ENCODE measurements at places on chromosomes 6 and 20.

DNA sequence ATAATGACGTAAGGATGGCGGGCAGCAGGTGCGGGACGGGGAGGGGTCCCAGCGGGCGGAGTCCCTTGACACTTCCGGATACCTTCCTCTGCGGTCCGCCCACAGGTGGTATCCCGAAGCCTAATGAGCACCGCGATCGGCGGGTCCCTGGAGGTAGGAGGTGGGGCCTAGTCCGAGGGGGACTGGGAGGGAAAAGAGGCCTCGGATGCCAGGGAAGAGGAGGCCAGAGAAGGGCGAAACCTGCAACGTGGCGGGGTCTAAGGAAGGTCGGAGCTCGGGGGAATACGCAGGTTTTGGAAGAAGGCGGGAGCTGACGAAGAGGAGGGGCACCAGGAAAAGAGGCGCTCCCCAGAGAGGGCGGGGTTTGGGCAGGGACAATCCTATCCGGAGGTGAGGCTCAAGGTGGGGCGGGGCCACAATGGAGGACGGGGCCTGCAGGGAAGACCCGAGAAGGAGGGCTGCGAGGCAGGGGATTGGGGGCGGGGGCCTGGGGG, 3.7 kb downstream of the PRSS16 start:
- peak; percentile 86 for DNase-seq

GRCh38 chr6:13411484-13411883, 75.9 kb downstream of the GFOD1 start:
- no peak for DNase-seq

DNA sequence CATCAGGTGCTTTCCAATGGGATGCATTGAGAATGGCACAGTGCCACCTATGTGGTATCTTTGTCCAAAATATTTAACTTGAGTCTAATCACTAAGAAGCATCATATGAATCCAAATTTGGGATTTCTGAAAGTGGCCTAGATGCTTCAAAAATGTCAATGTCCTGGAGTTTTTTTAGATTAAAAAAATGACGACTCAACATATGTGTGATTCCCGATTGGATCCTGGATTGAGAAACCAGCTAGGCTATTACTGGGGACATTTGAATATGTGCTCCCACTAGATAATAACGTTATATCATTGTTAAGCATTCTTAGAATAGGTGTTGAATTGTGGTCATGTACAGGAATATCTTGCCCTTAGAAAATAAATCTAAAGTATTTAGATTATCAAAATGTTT, 189.2 kb downstream of the TBXT start:
- no peak for DNase-seq

DNA sequence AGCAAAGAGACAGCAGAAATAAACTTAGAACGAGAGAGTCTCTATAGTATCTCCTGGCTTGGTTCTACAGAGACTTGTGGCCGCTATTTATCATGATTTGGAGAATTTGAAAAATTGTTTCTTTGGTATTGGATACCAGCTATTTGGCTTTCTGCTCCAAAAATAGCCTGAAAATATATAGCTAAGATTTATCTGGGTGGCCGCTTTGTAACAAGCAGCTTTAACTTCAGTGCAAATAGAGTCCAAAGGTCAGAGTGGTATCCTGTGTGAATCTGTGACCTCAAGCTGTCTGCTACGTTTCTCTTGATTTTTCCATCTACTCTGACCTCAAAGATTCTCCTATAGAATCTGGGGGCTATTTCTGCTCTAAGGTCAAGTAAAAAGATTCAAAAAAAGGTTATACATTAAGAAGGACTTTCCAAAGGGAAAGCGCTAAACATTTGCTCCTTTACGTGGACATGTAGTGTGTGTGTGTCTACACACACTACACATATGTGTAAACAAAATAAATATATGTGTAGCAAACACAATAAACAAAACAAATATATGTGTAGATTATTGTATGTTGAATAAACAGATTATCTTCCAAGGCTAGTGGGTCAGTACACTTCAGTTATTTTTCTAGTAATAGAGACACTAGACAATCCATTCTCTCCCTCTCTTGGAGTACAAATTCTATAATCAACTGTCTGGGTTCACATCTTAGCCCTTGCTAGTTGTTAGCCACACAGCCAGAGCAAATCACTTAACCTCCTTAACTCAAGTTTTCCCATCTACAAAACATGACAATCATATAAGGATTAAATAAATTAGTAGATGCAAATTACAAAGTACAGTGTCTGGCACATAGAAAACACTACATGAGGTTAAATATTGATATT, 40.8 kb downstream of the CHD6 start:
- DNase-seq, result no peak

DNA sequence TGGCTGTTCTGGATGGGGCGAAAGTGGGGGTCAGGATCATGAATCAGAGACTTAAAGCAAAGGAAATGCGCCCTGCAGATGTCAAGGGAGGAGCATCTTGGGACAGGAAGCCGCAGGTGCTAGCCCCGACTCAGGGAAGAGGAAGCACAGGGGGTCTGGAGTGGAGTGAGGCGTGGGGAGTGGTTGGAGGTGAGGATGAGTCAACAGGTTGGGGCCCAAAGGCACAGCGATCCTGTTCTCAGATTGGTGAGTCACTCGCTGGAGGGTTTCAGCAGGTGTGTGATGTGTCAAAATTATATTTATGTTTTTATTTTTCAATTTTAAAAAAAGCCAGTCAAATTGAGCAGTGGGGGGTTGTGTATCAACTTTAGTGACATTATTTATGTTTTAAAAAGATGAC, 19.0 kb downstream of the PACSIN1 start:
- peak; percentile 69 for DNase-seq

DNA sequence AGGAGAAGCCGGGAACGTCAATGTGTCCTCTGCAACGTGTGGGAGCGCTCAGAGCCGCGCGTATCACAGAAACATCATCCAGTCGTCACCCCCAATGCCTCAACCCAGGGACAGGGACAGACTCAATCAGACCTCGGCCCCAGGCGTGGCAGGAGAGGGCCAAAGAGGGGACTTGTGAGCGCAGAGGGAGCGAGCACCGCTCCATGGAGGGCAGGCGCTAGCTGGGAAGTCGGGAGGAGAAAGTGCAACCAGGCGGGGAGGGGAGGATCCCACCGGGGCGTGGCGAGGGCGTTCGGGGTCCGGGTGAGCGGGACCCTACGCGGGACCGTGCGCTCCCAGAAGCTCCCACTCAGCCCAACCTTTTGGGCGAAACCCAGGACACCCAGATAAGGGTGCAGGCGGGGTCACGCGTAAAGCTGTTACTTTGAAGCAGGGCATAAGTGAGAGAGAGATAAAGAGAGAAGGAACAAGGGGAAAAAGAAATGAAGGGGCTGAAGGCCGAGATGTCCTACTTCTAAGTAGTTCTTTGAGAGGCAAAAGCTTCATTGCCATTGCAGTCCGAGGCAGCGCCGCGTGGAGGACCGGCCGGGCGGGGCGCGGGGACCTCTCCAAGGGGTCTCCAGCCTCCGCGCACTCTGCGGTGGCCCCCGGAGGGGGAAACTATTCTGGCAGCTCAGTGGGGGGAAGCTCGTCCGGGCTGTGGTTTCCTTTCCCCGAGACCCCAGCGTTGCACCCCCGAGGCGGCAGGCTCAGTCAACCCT, 862 bp upstream of the SOBP start:
- peak; percentile 51 for DNase-seq

DNA sequence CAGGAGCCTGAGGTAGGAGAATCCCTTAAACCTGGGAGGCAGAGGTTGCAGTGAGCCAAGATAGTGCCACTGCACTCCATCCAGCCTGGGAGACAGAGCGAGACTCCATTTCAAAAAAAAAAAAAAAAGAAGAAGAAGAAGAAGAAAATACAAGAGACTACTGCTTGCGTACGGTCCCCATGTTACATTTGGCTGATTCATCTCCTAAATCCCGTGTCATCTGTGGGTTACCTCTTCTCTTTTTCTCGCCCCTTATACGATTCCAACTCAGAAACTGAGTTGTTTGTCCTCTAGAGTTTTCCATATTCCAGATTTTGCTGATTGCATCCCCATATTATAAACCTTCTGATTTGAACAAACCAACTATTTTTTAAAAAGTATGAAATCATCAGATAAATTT, 62.4 kb upstream of the NELFCD start:
- no peak for DNase-seq

DNA sequence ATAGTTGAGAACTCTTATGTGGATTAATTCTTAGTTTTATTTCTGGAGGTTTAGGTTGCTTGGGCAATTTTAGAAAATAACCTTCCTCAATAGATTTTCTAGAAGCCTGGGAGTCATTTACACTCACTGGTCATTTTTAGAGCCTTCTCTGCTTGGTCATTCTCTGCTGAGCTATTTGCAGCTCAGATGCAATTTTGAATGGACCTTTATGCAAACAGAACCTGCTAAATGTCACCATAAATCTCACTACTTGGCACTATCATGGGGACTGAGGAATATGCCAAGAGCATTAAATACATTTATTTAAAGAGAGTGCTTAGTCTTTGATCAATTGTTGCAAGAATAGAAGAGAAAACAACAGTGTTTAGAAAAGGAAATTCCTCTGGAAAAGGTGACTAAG, 154.0 kb downstream of the CLVS2 start:
- no peak for DNase-seq

- no peak for DNase-seq
Observed at GRCh38 chr6:54238396-54238795, 69.8 kb upstream of the TINAG start.

DNA sequence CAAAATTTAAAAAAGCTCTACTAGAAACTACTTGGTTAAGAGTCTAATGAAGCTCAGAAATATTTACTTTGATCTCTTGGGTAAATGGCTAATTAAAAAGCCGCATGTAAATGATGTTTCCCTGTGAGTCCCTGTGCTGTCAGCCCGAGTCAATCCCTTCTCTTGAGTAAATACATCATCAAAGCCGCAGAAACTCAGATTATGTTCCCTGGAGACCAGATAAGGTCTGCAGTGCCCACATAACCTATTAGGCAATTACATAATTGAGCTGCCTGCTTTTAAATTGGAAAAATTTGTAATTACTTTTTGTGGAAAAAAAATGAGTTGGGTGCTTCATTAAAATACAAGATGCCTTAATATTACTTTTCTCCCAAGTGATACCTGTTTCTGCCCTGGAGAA, 83.1 kb downstream of the KIZ start:
- DNase-seq, result no peak

DNA sequence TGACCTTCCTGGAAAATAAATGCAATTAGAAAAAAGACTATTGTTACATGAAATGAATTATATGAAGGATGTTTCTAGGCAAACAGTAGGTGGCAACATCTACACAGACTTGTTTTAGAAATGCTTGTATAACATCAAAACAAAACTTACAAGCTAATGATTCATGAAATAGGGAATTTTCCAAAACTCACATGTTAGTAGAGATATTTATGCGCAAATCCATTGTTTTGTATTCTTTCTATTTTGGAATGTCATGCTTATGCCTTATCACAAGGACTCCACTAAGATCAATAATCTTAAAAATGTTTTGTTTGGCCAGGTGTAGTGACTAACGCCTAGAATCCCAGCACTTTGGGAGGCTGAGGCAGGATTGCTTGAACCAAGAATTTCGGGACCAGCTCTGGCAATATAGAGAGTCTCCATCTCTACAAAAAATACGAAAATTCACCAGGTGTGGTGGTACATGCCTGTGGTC, 32.3 kb upstream of the LGSN start:
- DNase-seq, result peak; percentile 30

DNA sequence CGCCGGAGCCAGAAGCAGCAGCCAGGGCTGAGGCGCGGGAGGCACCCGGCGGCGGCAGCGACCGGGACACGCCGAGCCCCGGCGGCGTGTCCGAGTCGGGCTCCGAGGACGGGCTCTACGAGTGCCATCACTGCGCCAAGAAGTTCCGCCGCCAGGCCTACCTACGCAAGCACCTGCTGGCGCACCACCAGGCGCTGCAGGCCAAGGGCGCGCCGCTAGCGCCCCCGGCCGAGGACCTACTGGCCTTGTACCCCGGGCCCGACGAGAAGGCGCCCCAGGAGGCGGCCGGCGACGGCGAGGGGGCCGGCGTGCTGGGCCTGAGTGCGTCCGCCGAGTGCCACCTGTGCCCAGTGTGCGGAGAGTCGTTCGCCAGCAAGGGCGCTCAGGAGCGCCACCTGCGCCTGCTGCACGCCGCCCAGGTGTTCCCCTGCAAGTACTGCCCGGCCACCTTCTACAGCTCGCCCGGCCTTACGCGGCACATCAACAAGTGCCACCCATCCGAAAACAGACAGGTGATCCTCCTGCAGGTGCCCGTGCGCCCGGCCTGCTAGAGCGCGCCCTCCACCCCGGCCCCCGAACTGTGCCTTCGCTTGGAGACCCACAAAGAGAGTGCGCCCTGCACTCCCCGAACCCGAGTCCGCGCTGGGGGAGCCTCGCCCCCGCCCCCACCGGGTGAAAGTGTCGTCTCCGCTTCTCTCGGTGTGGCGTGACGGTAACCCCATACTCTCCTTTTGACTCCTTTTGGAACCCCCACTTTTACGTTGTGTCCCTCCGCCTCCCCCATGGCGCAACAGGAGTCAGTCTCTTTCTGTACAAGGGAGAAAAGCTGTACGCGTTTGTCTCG, 1.6 kb downstream of the INSM1 start:
- DNase-seq, result no peak

DNA sequence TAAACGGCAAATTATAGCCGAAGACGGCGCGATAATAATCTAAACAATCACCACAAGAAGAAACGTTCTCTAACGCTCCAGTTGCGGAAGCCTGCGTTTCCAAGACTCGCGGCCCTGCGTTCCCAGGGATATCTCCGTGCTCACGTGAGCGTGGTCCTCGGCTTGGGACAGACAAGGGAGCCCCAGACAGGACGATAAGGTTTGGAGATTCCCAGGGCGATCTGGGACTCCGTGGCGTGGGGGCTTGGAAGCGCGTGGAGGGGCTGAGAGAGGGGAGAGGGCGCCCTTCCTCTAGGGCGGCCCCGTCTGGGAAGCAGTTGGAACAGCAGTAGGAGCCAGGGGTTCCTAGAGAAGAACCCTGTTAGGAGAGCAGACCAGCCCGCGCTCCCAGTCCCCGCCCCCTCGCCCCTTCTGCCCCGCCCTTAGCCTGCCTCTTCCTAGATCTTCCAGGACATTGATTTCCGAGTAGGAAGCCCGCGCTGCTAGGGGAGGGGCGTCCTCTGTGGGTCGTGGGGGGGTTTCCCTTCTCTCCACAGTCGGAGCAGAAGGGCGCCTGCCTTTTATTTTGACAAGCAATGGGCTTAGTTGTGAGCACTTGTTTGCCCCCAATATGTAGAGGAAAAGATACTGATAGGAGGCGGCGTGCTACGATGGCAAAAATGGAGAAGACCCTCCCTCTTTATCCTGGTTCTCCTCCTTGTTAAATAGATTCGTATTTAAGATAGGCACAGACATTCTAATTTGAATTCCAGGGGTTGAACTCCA, 10.6 kb downstream of the NRN1 start:
- no peak for DNase-seq

- no peak for DNase-seq
Observed at GRCh38 chr20:44354979-44355497, 461 bp upstream of the HNF4A start.

GRCh38 chr6:90035047-90035723, 140.9 kb downstream of the GJA10 start:
- DNase-seq, result no peak

- DNase-seq, result no peak
Observed at GRCh38 chr20:14576196-14576877, 238.9 kb upstream of the FLRT3 start.

- no peak for DNase-seq
Observed at GRCh38 chr20:34571753-34572152, 13.2 kb downstream of the MAP1LC3A start.
